ENCODE measurements at places on chromosomes 3 and 15. TPM values are rescaled to one million over a fixed set of nuclear protein-coding genes. Genes with fewer than 3 reads are reported as not detected.

- peak; percentile 92 for DNase-seq
Measured at GRCh38 chr15:37104424-37104981, 4.2 kb upstream of the MEIS2 start.

BCL2A1 gene
- polyA plus RNA-seq: 0.67 TPM

MASP1 gene
- polyA plus RNA-seq: 2.8 TPM

DNA sequence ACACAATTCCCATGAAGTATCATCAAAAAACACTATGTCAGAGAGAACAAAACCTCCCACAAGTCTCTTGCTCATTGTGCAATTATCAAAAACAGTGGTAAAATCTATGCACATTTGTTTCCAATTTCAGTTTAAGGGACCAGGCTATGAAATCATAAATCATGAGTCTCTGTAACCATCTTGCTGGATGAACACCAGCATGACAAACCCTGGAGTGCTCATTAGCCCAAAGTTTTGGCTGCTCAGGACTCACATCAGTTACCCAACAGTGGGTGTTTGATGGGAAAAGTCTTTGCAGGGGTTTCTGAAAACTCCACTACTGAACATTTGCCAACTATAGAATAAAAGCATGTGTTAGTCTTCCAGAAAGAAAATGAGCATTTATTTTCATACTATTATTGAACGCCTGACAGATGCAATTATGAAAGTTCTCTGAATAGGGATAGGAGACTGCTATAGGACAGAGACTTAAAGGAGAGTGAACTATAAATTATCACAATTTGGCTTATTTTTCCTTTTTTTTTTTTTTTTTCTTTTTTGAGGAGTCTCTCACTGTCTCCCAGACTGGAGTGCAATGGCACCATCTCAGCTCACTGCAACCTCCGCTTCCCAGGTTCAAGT is 240.8 kb upstream of the KCNMB2 start:
- no peak for DNase-seq

GRCh38 chr3:9846231-9846630 is 2.4 kb upstream of the RPUSD3 start:
- no peak for DNase-seq

- no peak for DNase-seq
Measured at GRCh38 chr15:36996538-36997181, 103.7 kb downstream of the MEIS2 start.

- DNase-seq: no peak
Measured at GRCh38 chr3:121719423-121719822, 30.1 kb downstream of the GOLGB1 start.

HYAL1 gene
- polyA plus RNA-seq: 126 TPM

- no peak for DNase-seq
Measured at GRCh38 chr15:36903195-36903594, 197.2 kb downstream of the MEIS2 start.

DNA sequence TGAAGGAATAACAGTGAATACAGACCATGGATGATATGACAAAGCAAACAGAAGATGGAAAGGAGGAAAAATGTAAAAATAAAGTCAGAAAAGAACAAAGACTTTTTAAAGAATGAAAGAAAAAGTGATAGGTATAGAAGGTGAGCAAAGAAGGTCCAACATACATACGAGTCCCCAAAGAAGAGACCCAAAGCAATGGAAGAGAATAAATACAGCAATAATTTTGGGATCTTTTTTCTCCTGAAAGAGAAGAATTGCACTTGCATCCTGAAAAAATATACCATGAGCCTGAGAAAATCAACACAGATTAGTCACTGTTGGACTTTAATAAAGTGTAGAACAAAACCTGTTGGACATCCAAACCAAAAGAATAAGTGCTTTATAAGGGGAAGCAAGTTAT is 85.3 kb upstream of the SLC6A1 start:
- DNase-seq: no peak

RHCG gene
- 373 TPM for polyA plus RNA-seq

GHRL gene
- 0.73 TPM for polyA plus RNA-seq

PLSCR4 gene
- 11.9 TPM for polyA plus RNA-seq

- DNase-seq: no peak
Measured at GRCh38 chr3:152620395-152620794, 214.5 kb upstream of the P2RY1 start.

LDHAL6B gene
- not detected for polyA plus RNA-seq

DNA sequence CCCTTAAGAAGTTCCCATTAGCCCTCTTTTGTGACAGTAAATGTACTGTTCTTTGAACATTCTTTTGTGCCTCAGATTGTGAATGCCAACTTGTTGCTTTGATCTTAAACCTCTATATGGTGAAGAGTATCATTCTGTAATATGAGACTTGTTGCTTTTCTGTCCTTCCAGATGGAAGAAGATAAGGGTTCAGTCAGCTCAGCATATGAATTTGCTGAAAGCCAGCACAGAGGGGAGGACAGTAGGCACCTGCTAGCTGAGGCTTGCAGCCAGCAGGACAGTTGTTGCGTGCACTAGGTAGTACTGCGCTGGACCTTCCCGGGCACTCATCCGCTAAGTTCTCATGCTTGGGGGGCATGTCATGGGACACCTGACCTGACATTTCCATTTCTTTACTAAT is 74.7 kb downstream of the DCUN1D1 start:
- no peak for DNase-seq

- DNase-seq: no peak
Measured at GRCh38 chr3:135272026-135272669, 477.1 kb downstream of the EPHB1 start.

DNA sequence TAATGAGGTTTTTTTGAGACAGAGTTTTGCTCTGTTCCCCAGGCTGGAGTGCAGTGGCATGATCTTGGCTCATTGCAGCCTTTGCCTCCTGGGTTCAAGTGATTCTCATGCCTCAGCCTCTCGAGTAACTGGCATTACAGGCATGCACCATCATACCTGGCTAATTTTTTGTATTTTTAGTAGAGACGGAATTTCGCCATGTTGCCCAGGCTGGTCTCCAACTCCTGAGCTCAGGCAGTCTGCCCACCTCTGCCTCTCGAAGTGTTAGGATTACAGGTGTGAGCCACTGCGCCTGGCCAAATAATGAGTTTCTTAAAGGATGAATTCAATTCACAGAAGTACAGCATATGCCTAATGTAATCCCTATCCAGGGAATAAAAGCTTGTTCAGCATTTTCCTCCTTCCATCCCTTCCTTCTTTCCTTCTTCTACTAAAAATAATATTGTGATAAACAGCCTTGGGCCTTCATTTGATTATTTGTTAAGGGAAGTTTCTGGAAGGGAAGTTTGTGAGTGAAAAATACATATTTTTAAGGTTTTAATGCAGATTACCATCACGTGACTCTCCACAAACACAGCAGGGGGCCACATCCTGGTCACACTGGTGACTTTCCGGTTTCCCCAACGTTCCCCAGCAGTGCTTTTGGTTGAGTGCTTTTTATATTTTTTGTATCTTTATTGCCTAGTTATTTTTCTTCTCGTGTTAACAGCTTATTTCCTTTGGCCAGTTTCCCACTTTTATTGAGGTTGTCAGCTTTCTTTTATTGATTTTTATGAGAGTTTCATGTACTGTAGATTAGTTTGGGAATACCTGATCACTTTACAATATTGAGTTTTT is 116.8 kb downstream of the USP13 start:
- peak; percentile 7 for DNase-seq

RETNLB gene
- not detected for polyA plus RNA-seq

- DNase-seq: no peak
Measured at GRCh38 chr3:45207446-45207845, 18.6 kb downstream of the TMEM158 start.

DNA sequence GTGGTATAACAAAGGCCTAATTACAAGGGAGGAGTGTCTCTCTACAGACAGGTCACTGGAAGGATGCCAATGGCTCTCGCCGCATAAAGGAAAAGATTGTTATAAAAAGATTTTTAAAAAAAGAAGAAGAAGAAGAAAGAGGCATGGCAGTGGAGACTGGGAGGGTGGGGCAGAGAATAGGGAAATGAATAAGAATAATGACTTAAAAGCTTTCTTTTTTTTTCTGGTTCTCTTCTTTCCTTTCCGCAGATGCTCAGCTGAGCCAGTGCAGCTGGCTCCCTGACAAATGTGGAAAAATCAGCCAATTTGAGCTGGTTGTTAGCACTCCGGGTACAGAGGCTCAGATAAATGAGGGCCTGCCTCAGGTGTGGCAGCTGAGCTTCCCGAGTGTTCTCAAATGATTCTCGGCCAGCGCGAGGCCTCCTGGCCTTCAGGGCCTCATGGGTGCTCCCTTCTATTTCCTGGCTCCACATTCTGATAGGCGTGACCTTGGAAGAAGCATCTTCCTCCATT is 234.1 kb downstream of the RORA start:
- DNase-seq: no peak

- DNase-seq: no peak
Measured at GRCh38 chr3:168545591-168545990, 449.9 kb upstream of the GOLIM4 start.

DNA sequence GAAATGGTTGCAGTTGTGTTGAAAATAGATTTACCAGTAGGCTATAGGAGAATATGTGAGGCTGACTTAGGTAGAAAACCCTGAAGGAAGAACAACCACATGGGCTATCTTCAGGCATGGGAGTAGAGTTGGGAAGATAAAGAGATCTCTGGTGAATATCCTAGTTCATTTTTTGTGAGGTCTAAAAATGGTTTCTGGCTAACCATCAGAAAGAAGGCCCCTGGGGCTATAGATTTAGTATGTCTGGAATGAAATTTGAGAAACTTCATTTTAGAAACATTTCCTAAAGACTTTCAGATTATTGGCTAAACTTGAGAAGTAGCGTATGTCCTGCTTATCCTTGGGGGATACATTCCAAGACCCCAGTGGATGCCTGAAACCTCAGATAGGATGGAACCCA is 148.2 kb downstream of the NAALADL2 start:
- no peak for DNase-seq

PIGBOS1 gene
- polyA plus RNA-seq: 21.0 TPM

Measured in kidney (tissue), 22 donors.